ENCODE measurements at places on chromosomes 5 and 9.

- DNase-seq = no peak
These were observed 373.8 kb downstream of the NDUFS4 start for GRCh38 chr5:53934151-53934820.

GRCh38 chr5:169162407-169162806, 138.5 kb downstream of the SLIT3 start:
- peak; percentile 53 for DNase-seq

- no peak for DNase-seq
These were observed 1371.0 kb upstream of the DMAC1 start for GRCh38 chr9:9170439-9171134.

GRCh38 chr5:26388976-26389375, 649.4 kb downstream of the CDH9 start:
- no peak for DNase-seq

DNA sequence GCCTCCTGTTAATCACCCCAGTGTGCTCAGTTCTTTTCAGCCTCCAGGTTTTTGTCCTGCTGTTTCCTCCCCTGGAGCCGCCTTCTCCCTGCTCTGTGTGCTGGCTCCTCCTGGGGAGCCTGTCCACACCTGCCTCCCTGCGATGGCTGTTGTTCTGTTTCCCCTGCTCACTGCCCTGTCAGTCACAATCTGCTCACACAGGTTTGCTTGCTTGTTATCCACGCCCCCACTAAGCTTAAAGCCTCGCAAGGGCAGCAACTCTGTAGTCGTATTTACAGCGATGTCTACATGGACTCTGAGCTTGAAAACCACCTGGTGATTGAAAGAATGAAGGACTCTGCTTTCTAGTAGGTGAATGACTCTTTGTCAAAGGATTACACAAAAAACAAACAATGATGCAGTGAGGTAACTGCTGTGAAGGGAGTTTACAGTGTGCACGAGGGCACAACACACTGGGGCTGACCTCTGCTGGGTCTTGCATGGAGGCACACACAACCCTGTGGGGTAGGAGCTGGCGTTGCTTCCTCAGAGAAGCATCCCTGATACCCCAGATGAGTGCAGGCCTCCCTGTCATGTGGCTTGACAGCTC, 39.6 kb upstream of the TEX48 start:
- DNase-seq = peak; percentile 61

DNA sequence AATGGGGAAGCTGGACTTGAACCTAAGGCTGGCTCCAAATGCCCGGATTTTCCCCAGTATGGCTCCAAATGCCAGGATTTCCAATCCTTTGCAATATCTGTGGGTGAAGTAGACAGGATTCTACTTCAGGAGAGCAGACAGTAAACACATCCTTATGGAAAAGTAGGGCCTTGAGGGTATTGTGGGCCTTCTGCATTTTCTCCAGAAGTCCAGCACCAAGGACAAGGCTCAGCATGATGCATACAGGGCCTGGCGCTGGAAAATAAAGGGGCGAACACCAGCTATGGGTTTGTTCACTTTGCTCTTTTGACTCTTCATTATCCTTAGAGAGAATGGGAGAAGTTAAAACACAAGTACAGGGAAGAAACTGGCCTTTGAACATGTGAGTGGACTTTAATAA, 347.5 kb downstream of the SEMA5A start:
- DNase-seq = no peak

GRCh38 chr5:67996596-67996995, 219.0 kb upstream of the PIK3R1 start:
- DNase-seq = peak; percentile 57

All from islet precursor cell (in vitro differentiated cells).